ENCODE measurements at places on chromosomes 3 and 15. TPM values are rescaled to one million over a fixed set of nuclear protein-coding genes. Genes with fewer than 3 reads are reported as not detected.

GRCh38 chr3:56590814-56591213 lies 33.8 kb downstream of the CCDC66 start:
- 0 out of 2 replicates have a peak, but pooled peaks cover 12% of the 10 kb centered on the region for H3K4me1 ChIP-seq
- H3K27me3 ChIP-seq = no peaks in the 10 kb centered on the region
- H3K27ac ChIP-seq = peak overlapping the region; percentile 19
- peak; percentile 5 for DNase-seq
- H3K4me3 ChIP-seq = no peak overlapping the region

GRCh38 chr3:16929311-16929710 lies 44.6 kb downstream of the PLCL2 start:
- H3K27ac ChIP-seq = no peak overlapping the region
- H3K4me3 ChIP-seq = no peak overlapping the region
- H3K4me1 ChIP-seq = no peaks in the 10 kb centered on the region

DNA sequence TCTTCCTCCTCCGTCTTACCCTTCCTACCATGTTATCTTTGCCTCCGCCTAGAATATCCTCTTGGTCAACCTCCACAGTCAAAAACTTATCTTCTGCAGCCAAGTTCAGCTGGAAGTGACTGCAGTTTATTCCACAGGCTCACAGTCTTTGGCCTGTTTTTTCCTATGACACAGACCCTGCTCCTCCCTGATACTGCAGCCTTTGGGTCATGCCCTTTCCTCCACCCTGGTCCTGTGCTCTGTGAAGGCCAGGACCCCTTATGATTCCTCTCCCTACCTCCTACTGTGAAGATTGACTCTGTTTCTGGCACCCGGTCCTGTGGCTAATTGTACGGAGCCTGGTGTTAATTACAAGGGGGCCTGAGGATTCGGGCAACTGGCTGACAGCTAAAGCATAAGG lies 49.3 kb upstream of the SCN5A start:
- H3K27me3 ChIP-seq = peaks cover 43% of the 10 kb centered on the region
- H3K36me3 ChIP-seq = no peaks in the 10 kb centered on the region
- H3K27ac ChIP-seq = no peak overlapping the region
- H3K4me3 ChIP-seq = no peak overlapping the region
- no peak for DNase-seq
- no peaks in the 10 kb centered on the region for H3K4me1 ChIP-seq

DNA sequence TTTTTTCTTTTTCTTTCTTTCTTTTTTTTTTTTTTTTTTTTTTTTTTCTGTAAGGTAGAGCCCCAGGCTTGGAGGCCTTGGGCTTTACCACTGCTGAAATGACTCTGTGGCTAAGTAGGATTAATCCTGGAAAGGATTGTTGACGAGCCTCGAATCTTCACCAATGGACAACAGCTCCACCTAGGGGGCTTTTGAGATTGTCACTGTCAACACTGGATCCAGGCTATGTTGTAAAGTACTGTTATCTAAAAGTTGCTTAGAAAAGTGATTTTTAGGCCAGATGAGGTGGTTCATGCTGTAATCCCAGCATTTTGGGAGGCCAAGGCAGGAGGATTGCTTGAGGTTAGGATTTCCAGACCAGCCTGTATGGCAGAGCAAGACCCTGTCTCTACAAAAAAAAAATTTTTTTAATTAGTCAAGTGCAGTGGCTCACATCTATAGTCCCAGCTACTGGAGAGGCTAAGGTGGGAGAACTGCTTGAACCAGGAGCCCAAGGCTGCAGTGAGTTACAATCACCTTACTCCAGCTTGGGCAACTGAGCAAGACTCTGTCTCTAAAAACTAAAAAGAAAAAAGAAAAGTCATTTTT lies 41.6 kb downstream of the KLHL18 start:
- H3K4me3 ChIP-seq = no peak overlapping the region
- no peak overlapping the region for H3K27ac ChIP-seq
- H3K4me1 ChIP-seq = peaks cover 16% of the 10 kb centered on the region
- no peaks in the 10 kb centered on the region for H3K36me3 ChIP-seq

Gene SLC51B
- total RNA-seq = not detected

Gene SLC28A1
- total RNA-seq = 0.70 TPM

- H3K4me1 ChIP-seq = peaks cover 45% of the 10 kb centered on the region
- H3K36me3 ChIP-seq = no peaks in the 10 kb centered on the region
- no peak overlapping the region for H3K4me3 ChIP-seq
- no peaks in the 10 kb centered on the region for H3K27me3 ChIP-seq
- no peak for DNase-seq
Observed at GRCh38 chr3:171933441-171933840, 90.3 kb downstream of the TMEM212 start.

Gene CPN2
- total RNA-seq = not detected

DNA sequence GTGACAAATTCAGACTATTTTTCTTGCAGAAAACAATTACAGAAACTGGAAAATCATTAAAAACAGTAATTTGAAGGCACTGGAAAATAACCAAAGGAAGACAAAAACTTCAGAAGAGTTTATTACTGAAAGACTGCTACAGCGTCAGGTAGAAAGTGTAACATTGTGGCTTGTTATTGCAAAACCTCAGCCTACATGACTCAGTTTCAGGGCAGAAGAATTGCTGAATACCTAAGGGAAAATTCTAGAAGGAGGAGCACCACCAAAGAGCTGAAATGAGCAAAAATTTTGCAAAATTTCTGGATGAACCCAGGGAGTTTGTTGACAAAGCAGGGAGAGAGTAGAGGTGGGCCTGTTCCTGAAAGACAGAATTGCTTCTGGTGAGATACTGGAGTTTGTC lies 219.6 kb downstream of the C3orf38 start:
- H3K27me3 ChIP-seq = no peaks in the 10 kb centered on the region
- H3K4me1 ChIP-seq = no peaks in the 10 kb centered on the region
- H3K27ac ChIP-seq = no peak overlapping the region
- no peak overlapping the region for H3K4me3 ChIP-seq

- no peak overlapping the region for H3K4me3 ChIP-seq
- no peaks in the 10 kb centered on the region for H3K27me3 ChIP-seq
- H3K4me1 ChIP-seq = no peaks in the 10 kb centered on the region
- no peaks in the 10 kb centered on the region for H3K36me3 ChIP-seq
- H3K27ac ChIP-seq = no peak overlapping the region
- DNase-seq = peak; percentile 31
Observed at GRCh38 chr3:183210341-183210740, 42.7 kb upstream of the B3GNT5 start.

DNA sequence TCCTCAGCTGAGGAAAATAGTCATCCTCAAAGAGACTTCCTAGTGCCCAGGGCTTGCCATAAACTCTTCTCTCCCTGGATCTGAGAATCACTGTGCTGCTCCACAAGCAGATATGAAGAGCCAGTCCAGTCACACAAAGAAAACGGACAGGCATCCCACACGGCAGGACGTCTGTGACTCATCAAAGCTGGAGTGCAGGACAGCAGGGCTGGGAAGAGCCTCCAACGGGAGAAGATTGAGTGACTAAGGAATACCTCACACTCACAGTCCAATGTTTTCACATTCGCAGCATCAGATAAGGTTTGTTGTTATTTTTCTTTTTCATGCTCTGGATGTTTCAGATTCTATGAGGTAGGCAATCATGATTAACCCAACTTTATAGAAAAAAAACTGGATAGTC lies 57.8 kb downstream of the NEK10 start:
- no peak overlapping the region for H3K27ac ChIP-seq
- peak; percentile 74 for DNase-seq
- H3K27me3 ChIP-seq = no peaks in the 10 kb centered on the region
- H3K4me3 ChIP-seq = no peak overlapping the region

Gene NR1I2
- not detected for total RNA-seq

DNA sequence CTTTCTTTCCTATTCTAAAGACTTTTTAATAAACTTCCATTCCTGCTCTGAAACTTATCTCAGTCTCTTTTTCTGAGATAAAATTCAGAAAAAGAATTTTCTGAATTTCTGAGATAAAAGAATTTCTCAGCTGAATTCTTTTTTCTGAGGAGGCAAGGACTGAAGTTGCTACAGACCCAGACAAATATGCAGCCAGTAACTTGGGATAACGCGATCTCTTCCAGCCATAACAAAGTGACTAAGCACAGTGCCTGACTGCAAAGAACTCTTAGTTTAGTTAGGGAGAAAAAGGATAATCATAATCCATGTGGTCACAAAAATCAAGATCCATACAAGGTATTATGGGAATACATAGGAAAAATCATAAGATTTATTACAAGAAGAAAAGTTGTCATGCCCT lies 222.0 kb upstream of the GAP43 start:
- H3K27me3 ChIP-seq = no peaks in the 10 kb centered on the region
- H3K4me1 ChIP-seq = no peaks in the 10 kb centered on the region
- no peaks in the 10 kb centered on the region for H3K36me3 ChIP-seq

DNA sequence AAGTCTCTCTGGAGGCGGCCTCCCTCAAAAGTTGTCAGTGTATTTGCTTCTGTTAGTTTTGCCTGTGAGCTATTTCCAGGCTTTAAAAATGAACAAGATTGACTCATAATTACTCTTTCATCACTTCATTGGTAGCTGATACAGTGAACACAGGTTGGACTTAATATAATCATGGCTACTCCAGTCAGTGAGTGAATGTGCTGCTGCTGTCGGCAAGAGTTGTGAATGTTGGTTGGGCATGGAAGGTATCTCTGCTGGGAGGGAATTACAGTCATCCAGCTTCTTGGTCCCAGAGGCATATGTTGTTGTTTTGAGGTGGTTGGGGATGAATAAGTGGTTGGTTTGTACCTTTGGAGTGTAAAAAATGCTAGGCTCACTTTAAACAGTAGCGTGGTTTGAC lies 11.5 kb downstream of the TCF12 start:
- no peak overlapping the region for H3K27ac ChIP-seq
- H3K4me1 ChIP-seq = no peaks in the 10 kb centered on the region
- peaks cover 5% of the 10 kb centered on the region for H3K36me3 ChIP-seq
- DNase-seq = no peak
- H3K27me3 ChIP-seq = no peaks in the 10 kb centered on the region

GRCh38 chr3:143236226-143236964 lies 116.8 kb downstream of the CHST2 start:
- no peaks in the 10 kb centered on the region for H3K4me1 ChIP-seq
- DNase-seq = no peak
- no peak overlapping the region for H3K4me3 ChIP-seq
- H3K27me3 ChIP-seq = no peaks in the 10 kb centered on the region
- no peaks in the 10 kb centered on the region for H3K36me3 ChIP-seq
- H3K27ac ChIP-seq = no peak overlapping the region

DNA sequence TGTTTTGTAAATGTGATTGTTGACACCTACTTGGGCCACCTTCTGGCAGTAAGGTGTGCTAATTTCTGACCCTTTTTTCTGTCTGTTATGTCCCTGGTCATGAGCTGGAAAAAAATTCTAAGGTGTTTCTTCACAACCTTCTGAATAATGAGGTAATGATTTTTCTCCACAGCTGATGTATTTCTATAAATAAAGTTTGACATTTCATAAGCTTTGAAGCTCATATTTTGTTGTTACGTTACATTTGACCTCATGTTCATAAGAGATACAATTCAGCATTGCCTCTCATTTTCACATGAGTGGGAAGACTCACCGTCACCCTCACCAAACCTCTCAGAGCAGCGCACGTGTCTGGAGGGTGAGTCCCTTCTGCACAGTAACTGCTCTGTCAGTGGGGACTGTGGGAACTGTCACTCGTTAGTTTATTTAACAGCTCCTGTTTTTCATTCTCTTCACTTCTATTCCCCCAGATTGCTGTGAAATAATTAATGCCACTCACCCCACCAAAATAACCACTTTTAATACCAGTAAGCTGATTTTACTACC lies 140.9 kb downstream of the PLCL2 start:
- no peaks in the 10 kb centered on the region for H3K4me1 ChIP-seq
- H3K36me3 ChIP-seq = no peaks in the 10 kb centered on the region
- no peaks in the 10 kb centered on the region for H3K27me3 ChIP-seq

GRCh38 chr15:58590926-58591325 lies 158.6 kb downstream of the ADAM10 start:
- no peak for DNase-seq
- no peaks in the 10 kb centered on the region for H3K27me3 ChIP-seq
- H3K4me3 ChIP-seq = no peak overlapping the region
- H3K36me3 ChIP-seq = no peaks in the 10 kb centered on the region
- no peak overlapping the region for H3K27ac ChIP-seq

Data from PC-9 (cell line).